ENCODE measurements at places on chromosomes 1 and 21.
A peak's percentile ranks its signal among the peaks of the same experiment; 100 is the strongest.

DNA sequence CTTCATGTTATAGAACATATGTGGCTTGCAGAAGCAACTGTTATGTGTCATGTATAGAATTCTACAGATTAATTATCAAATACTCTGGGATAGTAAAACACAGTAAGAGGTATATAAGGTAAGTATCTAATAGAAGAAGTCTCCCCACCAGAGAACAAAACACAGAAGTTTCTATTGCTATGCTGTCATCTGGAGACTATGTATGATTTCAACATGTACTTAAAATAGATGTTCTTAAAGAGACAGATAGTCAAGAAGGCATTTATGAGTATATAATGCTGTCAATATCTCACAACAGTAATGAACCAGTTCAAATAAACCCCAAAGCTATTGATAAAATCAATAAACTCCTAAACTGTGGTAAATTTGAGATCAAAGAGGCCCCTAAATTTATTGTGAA lies 8.1 kb upstream of the ADCY10 start:
- peak; percentile 39 for DNase-seq

DNA sequence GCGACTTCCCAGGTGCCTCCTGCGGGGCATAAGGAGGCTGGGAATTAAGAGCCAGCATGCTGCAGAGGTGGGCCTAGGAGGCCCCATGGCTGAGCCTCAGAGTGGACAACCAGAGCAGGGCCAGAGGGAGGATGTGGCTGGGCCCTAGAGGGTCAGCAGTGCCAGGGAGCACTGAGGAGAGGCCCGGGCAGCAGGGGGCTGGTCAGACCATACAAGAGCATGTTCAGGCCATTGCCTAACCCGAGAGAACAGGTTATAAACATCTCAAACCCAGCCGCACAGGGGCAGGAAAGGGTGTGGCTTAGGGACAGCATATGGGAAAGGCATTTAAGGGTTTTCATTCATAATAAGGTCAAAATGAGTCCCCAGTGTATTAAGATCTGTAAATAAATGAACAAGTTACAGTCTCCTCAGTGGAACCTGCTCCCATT lies 51.1 kb downstream of the IER5 start:
- no peak for DNase-seq

- no peak for DNase-seq
Measured at GRCh38 chr1:177442584-177442983, 271.8 kb downstream of the BRINP2 start.

DNA sequence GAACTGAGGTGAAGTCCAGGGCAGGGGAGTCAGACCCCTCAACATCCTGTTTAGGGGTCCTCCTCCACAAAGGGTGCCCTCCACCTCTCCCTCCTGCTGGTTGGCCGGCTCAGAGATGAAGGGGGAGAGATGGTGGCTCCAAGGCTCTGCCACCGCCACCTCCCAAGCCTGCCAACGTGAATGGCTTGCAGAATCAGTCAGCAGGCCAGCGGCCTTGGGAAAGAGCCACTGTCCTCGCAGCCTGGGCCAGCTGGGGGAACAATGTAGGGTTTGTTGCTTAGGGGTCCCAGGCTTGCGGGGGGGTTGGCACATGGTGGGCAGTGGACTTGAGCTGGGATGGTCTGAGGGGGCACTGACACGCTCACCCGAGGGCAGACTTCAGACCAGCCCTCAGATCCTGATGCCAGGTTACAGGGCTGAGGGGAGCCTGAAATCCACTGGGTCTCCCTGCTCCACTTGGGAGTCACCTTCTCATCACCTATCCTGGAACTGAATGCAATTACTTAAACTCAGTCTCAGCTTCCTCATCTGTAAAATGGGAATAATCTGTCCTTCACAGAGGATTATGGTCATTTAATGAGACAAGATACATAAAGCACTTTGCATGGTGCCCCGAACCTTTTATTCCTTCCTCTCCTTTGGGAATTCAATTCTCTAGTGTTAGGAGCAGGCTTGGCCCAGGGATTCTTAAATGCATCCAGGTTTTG lies 8.3 kb downstream of the GPR37L1 start:
- no peak for DNase-seq

- DNase-seq: peak; percentile 94
Measured at GRCh38 chr1:171817511-171818265, 23.6 kb upstream of the DNM3 start.

- no peak for DNase-seq
Measured at GRCh38 chr1:3190256-3191041, 121.4 kb downstream of the PRDM16 start.

- no peak for DNase-seq
Measured at GRCh38 chr1:29210278-29211085, 20.3 kb downstream of the MECR start.

DNA sequence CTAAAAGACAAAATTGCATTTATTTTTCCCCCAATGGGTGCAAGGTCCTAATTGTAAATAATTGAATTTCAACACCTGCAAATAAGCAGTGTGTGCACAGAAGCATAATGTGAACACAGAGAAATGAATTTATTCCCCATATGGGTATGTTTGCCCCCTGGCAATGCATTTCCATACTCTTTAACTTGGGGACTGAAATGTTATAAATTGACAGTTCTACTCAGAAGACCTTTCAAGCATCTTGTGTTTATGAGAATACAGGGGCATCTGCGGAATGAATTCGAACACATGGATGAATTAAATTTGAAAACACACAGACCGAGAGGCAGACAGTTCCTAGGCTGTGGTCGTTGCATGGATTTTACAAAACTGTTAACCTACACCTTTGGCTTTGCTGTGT lies 3.5 kb downstream of the PBX1 start:
- no peak for DNase-seq

DNA sequence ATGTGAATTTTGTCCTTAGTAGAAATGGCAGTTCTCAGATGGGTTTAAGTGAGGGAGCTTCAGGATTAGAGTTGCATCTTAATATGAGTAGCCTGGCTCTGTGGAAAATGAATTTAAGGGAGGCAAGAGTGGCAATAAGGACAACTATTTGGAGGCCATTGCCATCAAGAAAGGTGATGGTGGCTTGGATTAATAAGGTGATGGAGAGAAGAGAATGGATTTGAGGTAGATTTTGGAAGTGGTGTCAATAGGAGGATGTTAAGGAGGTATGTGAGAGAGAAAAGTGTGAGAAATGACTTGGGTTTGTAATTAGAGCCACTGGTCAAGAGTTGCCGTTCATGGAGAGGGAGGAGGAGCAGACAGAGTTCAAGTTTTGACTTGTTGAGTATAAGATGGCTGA lies 16.3 kb downstream of the CLIC4 start:
- DNase-seq: no peak

- peak; percentile 86 for DNase-seq
Measured at GRCh38 chr21:35303085-35303484, 254.0 kb upstream of the RUNX1 start.

- peak; percentile 21 for DNase-seq
Measured at GRCh38 chr1:27535386-27535785, 45.4 kb upstream of the WASF2 start.

- DNase-seq: no peak
Measured at GRCh38 chr1:9626201-9626608, 25.3 kb upstream of the PIK3CD start.

DNA sequence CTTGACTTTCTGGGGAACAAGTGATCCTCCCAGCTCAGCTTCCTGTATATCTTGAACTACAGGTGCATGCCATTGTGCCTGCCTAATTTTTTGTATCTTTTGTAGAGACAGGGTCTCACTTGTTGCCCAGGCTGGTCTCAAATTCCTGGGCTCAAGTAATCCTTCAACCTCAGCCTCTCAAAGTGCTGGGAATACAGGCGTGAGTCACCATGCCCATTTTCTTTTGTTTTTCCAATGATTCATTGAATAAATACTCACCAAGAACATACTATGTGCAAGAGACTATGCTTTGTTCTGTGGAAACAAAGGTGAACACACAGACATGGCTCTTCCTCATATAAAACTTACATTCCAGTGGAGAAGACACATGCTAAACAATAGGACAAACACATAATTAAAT lies 407.8 kb upstream of the DAB1 start:
- DNase-seq: no peak

GRCh38 chr1:7780976-7781375 lies 3.1 kb upstream of the PER3 start:
- DNase-seq: no peak

- DNase-seq: peak; percentile 74
Measured at GRCh38 chr1:11784993-11785769, 20.6 kb downstream of the MTHFR start.

Data from myocyte (in vitro differentiated cells).